ENCODE measurements at places on chromosomes 3 and 15.
A peak's percentile ranks its signal among the peaks of the same experiment; 100 is the strongest.

- DNase-seq, result no peak
These were observed 39.8 kb downstream of the IDH2 start for GRCh38 chr15:90062462-90062932.

DNA sequence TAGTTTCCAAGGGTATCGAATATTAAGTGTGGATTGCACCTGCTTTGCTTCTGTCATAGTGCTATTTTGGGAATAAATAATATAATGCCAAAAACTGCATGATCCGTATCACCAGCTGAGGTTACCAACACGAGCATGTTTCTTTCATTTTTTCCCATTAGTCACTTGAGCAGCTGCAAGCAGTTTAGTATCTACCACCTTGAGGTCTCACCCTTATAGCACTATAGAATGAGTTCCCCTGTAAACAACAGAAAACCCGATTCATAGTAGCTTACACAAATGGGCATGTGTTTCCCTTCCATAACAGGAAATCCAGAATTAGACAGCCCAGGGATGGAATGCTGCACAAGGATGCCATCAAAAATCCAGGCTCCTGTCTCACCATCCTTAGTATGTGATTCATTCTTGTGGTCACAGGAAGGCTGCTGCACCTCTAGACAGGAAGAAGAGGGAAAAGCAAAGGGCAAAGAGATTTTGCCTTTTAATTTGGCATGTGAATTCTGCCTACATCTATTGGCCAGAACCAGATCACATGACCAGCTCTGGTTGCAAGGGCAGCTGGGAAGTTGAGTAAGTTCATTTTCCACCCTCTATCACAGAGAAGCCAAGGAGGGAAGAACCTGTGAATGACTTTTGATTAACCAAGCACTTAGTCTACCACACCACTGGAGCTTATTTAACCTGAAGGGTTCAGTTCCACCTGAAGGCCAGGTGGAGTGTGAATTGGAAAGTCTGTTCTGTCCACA, 91.3 kb upstream of the SLC25A36 start:
- no peak for DNase-seq

DNA sequence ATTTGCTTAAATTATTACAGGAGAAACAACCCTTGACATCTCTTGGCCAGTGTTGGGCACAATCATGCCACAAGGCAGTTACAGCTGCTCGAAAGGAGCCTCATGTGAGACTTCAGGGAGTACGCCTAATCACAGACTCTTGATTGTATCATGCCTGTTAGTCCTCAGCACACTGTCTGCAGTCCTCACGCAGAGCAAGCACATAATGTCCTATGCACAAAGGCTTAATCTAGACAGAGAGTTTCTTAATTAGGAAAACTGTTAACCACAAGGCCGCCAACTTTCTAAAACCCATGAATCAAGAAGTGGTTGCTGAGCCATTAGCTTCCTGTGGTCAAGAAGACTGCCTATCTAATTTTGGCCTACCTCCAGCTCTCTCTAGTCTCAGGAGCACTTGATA, 172.0 kb downstream of the UNC13C start:
- peak; percentile 96 for DNase-seq

DNA sequence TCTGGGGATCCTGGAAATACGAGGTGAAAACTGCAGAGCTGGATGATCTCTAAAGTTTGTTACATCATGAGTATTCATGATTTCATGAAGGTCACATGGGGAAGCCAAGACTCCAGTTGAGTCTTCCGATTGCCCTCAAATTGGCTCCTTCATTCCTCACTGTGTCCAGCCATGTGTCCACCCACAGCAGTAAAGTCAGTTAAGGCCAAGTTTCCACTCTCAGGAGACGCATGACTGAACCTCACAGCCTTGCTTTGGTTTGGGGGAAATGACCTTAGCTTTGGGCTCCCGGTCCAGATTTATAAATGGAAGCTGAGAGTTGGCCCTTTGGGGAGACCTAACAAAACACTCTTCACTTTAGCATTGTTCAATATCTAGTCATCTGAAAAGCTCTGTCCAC, 289.7 kb upstream of the MCTP2 start:
- no peak for DNase-seq

- DNase-seq, result peak; percentile 48
These were observed 43.7 kb downstream of the ANKRD28 start for GRCh38 chr3:15754047-15754446.

- DNase-seq, result peak; percentile 94
These were observed 298.1 kb upstream of the NECTIN3 start for GRCh38 chr3:110773413-110773954.

DNA sequence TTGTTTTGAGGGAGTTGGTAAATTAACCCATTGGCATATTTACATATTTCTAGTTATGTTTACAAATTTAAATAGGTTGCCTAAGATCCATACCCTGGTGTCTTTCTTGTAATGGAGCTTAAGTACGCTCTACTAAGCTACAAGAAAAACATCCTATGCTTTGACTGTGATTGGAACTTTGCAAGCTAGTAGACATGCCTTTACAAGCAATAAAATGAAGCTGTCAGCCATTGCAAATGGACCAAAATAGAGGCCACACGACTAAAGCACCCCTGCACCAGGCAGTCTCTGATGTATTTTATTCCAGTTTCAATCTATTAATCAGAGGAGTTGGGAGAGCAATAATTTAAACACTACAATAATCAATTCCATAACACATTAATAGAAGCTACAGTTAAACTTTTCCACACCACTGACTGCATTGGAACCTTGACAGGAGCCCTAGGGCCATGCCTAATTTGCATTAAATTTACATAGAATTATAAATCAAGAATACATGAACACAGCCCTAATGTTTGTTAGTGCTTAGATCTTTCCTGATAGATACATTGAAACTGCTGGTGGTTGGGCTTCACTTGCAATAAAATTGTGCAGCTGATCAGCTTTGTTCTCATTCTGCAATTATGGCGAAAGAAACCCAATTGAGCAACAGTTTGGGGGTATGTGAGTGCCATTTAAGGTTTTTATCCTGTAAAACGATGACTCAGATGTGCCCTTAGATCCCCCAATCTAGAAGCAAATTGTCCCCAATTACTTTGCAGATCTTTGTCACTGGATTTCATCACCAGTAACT, 360.1 kb downstream of the LSAMP start:
- no peak for DNase-seq

All from foreskin melanocyte (primary cell).